ENCODE measurements at places on chromosomes 7 and 10.

- DNase-seq = no peak
Observed at GRCh38 chr7:47498229-47499056, 83.5 kb downstream of the TNS3 start.

DNA sequence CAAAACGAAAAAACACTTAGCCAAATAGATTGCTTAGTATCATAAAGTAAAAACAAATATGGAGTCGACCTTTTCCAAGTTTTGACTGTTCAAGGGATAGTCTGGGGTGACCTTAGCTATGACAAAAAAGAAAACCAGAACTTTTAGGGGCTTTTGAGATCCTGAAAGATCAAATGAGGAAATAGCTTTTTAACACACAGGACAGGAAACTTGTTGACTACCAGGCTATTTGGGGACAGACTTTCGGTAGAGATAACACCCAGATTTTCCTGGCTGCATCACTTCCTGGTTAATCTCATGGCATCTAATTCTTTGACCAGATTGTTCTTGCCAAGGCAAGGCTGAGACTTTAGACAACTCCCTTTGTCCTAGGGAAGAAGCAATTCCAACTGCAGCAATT lies 34.5 kb upstream of the EGR2 start:
- no peak for DNase-seq

DNA sequence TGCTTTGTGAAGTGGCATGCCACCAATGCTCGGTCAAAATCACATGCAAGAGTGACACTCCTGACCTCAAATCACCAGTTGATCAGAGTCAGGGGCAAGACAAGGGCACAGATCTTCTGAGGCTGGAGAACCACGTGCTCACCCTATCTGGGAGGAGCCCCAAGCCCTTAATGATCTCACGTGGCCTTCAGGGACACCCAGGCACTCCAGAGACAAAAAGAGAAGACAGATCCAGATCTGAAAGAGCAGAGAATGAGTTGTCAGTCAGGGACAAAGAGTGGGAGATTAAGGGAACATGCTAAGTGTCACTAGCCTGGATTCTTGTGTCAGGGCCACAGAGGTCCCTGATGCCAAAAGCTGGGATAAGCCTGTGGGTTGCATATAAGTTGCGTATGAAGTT lies 134.3 kb downstream of the PLXNA4 start:
- DNase-seq = no peak

GRCh38 chr10:130111852-130112180 lies 1.2 kb upstream of the C10orf143 start:
- DNase-seq = no peak

- no peak for DNase-seq
Observed at GRCh38 chr10:71717551-71717951, 2.0 kb downstream of the C10orf105 start.

- no peak for DNase-seq
Observed at GRCh38 chr7:46320956-46321355, 399.9 kb upstream of the IGFBP3 start.

DNA sequence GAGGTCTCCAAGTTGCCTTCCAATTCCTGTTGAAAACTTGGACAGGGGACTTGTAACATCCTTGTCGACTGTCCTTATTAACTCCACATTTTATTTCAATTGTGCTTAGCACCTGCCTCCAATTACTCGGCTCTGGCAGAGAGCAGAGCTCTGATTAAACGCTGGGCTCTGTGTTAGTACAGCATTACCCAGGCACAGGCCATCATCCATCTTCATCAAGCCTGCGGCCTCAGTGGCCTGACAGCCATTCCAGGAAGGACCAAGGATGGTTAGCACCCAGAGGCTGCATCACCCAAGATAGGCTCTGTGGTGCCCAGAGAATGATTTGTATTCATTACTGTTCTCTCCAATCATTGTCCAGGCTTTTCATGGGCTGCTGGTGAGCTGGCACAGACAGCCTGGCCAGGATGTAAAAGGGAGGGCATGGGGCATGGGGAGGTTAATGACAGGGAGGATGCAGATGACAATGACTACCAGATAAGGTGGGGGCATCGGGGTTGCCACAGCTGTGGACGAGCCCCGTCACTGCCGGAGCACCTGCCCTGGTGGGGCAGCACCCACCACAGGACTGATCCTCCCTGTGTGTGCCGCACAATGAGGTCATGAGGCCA lies 123.3 kb downstream of the PTPN20 start:
- no peak for DNase-seq

DNA sequence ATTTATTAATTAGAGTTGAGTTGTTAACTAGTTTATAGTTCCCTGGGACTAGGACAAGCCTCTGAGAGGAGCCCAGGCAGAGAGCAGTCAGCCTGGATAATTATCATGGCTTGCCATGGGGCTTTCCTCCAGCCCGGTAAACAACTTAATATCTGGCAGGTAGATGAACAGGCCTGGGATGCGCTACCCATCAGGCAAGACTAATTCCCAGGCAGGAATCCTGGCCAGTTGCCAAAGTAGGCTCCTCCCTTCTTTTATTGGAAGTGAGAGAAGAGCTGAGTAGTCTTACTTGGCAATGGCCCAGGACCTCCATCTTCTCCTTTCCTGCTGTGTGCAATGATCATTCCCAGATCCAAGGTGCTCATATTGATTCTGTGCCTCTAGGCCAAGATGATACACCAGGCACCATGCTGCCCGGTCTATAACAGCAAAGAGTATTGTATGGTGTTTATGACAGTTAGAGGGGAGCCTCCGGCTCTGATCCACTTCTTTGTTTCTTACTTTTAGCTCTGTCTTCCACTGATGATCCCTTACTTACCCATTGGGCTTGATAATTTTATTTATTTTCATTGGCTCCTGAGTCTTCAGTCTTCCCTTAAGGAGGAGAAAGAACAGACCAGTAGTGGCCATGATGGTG lies 408.7 kb downstream of the REEP3 start:
- DNase-seq = no peak

DNA sequence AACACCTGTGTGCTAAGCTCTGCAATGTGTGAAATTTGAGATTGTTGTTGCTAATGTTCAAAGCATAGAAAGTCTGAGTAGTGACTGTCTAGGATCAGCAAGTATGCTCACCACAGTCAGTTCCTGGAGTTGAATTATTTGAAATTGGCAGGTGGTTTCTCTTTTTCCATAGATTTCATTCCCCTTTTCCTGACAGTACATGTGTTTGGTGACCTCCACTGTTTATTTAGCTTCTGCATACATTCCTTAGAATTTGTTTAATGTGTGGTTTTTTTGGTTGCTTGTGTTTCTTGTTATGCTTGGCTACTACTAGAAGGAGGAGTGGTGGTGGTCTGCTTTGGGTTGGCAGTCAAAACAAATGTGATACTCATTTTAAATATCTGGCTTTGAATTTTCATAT lies 52.3 kb downstream of the FOXP2 start:
- no peak for DNase-seq

DNA sequence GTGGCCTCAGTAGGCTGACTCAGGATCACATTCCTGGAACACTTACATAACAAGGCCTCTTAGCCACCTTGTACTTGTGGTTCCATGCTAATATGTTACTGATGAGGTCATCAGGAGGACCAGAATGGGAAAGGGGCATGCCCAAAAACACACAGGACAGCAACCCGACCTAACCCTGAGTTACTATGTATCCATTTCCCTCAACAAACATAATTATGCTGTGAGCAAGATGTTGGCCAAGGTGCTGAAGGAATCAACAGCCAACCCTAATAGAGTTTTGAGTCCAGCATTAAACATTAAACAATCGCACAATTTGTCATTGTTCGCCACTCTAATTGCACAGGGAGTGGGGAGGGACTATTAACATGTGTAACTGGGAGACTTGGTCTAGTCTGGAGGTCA lies 129.4 kb downstream of the PLPP4 start:
- DNase-seq = no peak

GRCh38 chr7:138900035-138900828 lies 81.0 kb downstream of the KIAA1549 start:
- DNase-seq = no peak

DNA sequence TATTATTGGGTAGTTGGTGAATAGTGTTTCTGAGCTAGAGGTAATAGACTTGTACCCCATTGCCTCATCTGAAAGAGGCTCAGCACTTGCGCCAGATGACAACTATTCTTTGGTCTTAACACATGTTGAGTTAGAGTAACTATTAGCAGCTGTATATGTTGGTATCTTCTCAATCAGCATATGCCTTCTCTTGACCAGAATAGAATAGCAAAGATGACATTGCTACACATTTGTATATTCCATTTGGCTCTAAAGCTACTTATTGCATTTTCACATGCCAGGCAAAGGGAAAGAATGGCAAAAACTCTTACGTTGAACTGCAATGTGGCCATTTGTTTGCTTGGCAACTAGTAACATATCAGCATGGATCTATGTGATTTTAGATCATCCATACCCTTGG lies 173.8 kb upstream of the AGR3 start:
- no peak for DNase-seq

- DNase-seq = no peak
Observed at GRCh38 chr7:49596701-49597491, 176.5 kb upstream of the VWC2 start.

DNA sequence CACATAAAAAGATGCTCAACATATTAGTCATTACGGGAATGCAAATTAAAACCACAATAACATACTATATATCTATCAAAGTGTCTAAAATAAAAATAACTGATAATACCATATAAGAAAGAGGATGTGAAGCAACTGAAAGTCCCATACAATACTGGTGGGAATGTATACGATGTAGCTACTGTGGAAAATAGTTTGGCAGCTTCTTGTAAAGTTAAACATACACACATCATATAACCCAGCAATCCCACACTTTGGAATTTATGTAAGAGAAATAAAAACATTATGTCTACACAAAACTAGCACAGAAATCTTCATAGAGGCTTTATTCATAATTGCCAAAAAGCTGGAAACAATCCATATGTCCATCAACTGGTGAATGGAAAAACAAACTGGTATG lies 10.5 kb upstream of the COMMD3 start:
- no peak for DNase-seq
